ENCODE measurements at places on chromosomes 6 and 20.

DNA sequence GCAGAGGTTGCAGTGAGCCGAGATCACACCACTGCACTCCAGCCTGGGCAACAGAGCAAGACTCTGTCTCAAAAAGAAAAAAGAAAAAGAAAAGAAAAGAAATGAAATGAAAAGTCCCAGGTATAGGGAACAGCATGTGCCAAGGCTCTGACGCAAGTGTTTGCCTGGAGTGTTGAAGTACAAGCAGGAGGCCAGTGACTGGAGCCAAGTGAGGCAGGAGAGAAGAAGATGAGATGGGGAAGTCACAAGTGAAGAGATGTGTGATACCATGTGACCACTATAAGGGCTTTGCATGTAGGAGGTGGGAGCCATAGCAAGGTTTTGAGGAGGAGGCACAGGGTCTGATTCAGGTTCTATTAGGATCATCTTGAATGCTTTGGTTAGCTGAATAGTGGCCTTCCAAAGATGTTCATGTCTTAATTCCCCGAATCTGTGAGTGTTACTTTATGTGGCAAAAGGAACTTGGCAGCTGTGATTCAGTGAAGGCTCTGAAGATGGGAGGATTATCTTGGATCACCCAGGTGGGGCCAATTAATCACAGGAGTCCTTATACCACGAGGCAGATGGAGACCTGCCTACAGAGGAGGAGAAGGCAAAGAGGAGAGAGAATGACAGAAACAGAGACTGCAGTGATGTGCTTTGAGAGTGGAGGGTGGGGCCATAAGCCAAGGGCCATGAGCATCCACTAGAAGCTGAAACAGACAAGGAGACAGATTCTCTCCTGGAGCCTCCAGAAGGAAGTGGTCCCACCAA, 91.1 kb upstream of the PTPN1 start:
- DNase-seq: no peak

GRCh38 chr6:15745781-15746180, 83.0 kb upstream of the DTNBP1 start:
- no peak for DNase-seq

GRCh38 chr6:35224720-35225119, 11.0 kb downstream of the SCUBE3 start:
- DNase-seq: no peak

- DNase-seq: no peak
These were observed 74.5 kb upstream of the MARCKS start for GRCh38 chr6:113782636-113783035.

DNA sequence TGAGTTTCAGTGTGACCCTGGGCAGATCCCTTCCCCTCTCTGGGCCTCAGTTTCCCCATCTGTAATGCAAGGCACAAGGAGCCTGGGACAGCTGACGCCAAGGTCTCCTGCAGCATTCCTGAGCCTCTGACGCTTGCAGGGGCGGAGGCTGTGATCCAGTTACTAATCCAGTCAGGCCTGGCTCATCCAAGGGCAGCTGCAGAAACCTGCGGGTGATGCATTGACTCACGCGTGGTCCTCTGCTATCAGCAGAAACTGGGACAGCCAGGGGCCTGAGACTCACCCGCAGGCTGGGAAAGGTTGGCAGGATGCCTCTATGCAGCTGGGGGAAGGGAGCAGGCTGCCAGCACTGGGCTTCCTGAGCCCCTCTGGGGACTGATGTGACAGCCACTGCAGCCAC, 65.0 kb upstream of the SIRPA start:
- no peak for DNase-seq

- no peak for DNase-seq
These were observed 23.6 kb downstream of the BCL2L1 start for GRCh38 chr20:31698803-31699718.

- DNase-seq: no peak
These were observed 46.5 kb downstream of the ADTRP start for GRCh38 chr6:11732036-11732631.

DNA sequence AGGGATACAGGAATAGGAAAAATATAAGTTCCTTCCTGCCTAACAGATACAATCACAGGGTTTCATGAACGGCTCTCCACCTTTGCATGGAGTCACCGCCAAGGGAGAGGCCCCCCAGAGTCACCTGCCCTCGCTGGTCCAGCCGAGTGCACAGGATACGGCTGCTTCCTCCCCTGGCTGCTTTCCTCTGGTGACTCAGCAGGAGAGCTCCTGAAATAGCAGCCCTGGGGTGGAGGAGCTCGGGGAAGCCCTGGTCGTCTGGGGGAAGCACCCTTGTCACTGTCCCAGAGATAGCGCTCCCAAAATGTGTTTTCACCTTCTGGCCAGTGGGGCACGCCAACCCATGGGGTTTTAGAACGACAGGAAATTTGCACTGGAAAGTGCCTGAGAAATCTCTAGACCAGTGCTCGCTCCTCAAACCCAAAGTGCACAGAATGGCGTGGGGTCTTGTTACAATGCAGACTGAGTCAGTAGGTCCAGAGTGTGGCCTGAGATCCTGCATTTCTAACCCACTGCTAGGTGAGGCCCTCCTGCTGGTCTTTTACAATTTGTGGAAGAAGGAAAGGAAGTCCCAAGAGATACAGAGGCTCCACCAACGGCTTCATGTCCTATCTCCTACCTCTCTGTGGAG, 35.9 kb upstream of the FAM50B start:
- DNase-seq: no peak

GRCh38 chr6:27053738-27054137, 193.8 kb upstream of the PRSS16 start:
- DNase-seq: no peak

- no peak for DNase-seq
These were observed 31.9 kb upstream of the PRELID3B start for GRCh38 chr20:59074456-59074855.

GRCh38 chr20:63706852-63707557, 771 bp downstream of the ARFRP1 start:
- no peak for DNase-seq

- no peak for DNase-seq
These were observed 35.1 kb upstream of the TSPYL1 start for GRCh38 chr6:116314878-116315277.
